ENCODE measurements at places on chromosomes 7 and 10.

- DNase-seq, result no peak
Measured at GRCh38 chr7:98779800-98780587, 89.8 kb downstream of the TMEM130 start.

- DNase-seq, result peak; percentile 81
Measured at GRCh38 chr10:133124357-133125211, 35.4 kb upstream of the KNDC1 start.

DNA sequence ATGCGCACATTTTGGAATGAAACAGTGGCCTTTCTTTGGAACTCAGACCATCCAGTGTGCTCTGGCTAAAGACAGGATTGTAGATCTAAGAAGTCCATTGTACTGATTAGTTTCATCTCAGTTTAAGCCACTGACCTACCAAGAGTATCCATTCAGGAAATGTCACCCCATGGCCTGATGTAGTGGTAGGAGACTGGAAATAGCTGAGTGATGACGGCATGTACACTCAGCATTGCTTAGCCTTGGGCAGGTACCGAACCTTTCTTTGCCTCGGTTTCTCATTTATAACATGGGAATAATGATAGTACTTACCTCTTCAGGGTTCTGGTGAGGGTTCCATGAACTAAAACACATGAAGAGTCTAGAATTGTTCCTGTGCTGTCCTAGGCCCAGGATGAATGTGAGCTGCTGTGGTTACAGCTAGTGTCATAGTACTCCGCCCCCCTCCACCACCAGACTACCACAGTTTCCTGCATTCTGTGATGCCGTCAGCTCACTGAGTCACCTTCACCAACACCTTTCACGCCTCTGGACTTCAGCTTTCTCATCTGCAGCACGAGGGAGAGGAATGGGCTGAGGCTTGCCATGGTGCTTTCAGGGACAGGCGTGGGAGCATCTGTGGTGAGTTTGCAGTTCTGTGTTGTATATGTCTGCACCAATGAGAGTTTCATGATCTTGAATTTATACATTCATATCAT is 484.0 kb upstream of the GALNT17 start:
- no peak for DNase-seq

- DNase-seq, result no peak
Measured at GRCh38 chr10:110456046-110456445, 41.7 kb upstream of the DUSP5 start.

GRCh38 chr10:13775786-13776775 is 189.3 kb downstream of the PRPF18 start:
- DNase-seq, result no peak

GRCh38 chr10:61179771-61180170 is 235.8 kb upstream of the RHOBTB1 start:
- DNase-seq, result no peak

- no peak for DNase-seq
Measured at GRCh38 chr10:69242040-69242851, 22.1 kb downstream of the HKDC1 start.

DNA sequence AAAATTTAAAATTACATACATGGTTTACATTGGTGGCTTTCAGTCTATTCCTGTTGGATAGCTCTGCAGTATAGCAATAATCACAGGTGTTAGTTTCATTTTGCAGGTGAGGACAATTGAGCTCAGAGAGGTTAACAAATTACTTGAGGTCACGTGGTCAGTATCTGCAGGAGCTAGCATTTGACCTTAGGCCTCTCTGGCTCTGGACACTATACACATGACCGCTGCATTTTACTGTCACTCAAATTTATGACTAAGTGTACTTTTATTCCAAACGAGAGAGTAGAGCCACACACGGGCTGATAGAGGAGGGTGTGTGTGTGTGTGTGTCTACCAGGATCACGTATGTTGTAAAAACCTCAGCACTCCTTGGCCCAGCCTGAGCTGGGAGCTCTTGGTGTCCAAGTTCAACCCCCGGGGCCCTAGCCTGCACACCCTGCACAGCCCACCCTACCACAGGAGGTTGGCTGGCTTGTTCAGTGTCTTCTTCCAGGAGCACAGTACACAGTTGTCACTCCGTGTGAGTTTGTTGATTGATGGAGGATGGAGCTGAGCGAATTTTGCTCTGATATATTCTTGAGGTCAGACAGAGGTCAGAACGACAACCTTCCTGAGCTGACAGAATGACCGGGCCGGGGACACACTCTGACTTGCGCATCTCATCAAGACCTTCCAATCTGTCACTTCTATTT is 272.7 kb downstream of the GFRA1 start:
- DNase-seq, result no peak

DNA sequence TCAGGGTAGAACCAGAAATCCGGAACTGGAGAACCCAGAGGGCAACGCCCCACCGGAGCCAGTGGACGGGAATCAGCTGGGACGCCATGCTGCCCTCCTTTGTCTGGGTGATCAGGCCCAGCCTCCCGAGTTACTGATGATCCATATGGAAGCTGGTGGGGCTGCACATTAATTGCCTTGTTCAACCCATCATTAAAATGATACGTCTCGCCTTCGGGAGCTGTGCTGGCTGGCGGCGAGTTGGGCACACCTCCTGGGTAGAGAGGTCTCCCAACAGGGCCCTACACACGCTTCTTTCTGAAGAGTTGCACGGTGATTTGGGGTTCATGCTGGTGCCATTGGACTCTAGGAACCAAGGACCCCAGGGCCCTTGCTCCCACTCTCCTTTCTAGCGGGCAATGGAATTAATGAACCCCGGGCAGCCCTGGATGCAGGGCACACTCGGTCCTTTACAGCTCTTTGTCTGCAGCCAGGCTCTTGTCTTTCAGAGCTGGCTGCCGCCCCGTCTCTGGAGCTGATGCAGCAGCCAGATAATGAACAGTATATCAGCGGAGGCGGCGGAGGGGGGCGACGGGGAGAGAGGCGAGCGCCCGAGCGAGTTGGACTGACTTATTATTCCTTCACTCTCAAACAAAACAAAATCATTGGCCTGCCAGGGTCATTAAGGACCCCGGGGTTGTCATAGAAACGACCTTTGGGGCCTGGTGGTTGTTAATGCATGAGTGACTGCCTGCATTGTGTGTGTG is 412.2 kb upstream of the ZMIZ1 start:
- DNase-seq, result no peak

DNA sequence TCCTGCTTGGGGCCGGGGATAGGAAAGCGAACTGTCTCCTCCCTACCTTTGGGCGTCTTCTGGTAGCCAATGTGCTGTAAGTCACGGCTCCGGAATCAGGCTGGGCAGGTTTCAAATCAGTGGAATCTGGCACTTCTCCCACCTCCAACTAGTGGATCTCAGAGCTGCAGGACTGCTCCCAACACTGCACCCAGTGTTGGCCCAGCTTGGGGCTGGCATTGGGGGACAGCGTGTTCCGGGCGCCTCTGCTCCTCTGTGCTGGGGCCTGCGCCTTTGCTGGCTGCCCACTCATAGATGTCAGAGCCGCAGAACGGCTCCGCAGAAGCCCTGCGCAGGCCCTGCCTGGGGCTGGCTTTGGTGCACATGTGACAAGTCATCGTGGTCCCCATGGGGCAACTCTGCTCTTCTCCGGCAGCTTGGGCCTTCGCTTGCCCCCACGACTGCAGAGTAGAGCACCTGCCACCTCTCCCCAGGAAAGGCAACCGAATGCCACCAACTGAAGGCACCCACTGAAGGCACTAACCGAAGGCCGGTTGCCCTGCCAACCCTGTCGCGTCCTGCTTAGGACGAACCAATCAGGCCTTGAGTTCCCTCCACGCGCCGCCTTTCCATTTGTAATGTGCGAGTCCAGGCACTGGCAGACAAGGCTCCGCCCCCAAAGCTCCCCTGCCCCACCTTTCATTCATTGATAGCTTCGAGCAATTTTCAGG is 85.5 kb upstream of the ABI1 start:
- no peak for DNase-seq

GRCh38 chr10:129120441-129120840 is 346.6 kb upstream of the MGMT start:
- no peak for DNase-seq

- no peak for DNase-seq
Measured at GRCh38 chr7:44912775-44913347, 27.5 kb upstream of the PURB start.

- DNase-seq, result no peak
Measured at GRCh38 chr10:112960151-112960681, 10.2 kb downstream of the TCF7L2 start.

DNA sequence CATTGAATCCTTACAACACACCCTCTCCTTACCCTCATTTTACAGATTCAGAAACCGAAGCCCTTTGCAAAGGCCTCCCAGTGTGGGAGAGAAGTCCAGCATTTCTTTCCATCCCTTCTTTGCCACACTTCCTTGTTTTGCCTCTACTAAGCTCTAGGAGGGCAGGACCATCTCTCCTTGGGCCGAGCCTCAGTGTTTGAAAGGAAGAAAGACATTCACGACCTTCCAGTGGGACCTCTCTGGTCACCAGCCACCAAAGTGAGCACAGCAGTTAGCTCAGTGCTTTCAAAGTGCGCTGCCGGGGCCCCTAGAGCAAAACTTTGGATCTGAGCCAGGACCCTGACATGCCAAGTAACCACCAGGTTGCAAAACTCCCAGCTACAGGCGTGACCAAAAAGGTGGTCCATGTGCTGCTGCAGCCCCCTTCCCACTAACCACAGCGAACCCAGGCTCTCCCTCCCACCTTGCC is 12.4 kb downstream of the CTBP2 start:
- no peak for DNase-seq

DNA sequence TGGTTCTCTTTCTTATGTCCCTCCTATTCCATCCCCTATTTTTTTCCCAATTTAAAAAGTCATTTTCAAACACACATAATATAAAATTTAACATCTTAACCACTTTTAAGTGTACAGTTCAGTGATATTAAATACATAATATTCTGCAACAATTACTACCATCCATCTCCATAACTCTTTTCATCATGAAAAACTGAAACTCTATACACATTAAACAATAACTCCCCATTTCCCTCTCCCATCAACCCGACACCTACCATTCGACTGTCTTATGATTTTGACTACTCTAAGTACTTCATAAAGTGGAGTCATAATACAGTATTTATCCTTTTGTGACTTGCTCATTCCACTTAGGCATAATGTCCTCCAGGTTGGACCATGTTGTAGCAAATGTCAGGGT is 2.6 kb downstream of the KIF11 start:
- DNase-seq, result no peak

DNA sequence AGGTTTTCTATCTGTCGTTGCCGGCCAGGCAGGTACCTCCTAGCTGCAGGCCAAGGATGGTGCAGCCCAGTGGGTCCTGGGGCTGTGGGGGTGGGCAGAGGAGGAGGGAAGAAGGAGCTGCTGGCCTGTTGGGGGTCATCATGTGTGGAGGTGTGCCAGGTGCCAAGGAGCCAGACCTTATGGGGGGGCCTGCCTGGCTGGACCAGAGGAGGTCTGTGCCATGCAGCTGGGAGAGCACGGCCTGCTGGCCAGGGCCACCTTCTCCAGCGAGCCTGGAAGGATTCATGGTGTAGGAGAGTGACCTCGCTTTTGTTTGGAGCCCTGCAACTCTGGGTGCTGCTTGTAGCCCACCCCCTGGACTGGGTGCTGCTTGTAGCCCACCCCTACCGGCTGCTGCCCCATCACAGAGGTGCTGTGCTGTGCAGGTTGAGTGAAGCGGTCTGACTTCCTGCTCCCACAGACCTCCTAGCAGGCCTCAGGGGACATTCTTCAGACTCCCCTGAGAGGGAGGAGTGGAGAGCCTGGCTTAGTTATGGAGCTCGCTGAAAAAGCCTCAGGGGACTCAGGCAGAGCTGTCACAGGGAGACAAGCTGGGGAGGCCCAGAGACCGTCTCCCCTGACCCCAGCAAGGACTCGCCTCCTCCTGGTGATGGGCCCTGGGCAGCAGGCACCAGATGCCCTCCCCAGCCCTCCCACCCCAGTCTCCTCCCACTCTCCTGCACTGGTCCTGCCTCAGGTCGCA is 67.7 kb upstream of the AQP1 start:
- no peak for DNase-seq

GRCh38 chr7:36303202-36304098 is 86.2 kb upstream of the ANLN start:
- peak; percentile 42 for DNase-seq

GRCh38 chr10:24502006-24502405 is 221.7 kb downstream of the ARHGAP21 start:
- DNase-seq, result no peak

DNA sequence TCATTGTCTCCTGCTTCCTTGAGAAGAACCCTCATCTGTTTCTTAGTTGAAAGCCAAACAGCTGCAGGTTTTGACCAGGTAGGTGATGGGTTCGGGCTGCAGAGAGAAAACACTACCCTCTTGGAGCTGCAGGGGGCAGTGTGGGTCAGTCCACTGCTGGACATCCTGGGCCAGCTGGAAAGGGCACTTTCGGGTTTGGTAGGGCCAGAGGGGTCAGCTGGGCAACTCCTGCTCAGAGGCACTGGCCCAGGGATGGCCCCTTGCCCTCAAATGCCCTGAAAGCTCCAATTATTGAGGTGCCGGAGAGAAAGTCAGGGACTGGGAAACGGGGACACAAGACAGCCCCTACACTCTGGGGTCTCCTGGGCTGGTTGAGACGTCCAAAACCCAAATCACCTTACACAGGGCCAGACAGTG is 90.7 kb downstream of the MKI67 start:
- DNase-seq, result peak; percentile 55

DNA sequence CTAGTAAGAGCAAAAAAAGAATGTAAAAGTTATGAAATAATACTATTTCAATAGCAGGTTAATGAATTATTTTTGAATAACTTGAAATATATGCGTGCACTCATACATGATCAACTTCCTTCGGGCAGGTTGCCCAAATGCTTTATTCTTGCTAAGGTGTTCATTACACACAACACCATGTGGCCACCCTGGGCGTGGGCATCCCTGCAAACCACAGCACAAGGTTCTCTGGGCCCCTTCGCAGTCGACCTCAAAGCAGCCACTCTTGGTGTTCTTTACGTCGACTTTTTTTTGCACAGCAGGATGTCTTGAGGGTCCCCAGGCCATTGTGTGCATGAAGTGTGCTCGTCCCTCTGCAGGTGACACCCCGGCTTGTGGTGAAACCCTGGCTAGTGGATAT is 300.7 kb upstream of the PITRM1 start:
- DNase-seq, result no peak

GRCh38 chr7:47914717-47915615 is 33.3 kb downstream of the PKD1L1 start:
- DNase-seq, result no peak

GRCh38 chr7:113307147-113307546 is 188.8 kb upstream of the SMIM30 start:
- DNase-seq, result no peak

- DNase-seq, result no peak
Measured at GRCh38 chr7:98368716-98369115, 32.2 kb downstream of the BAIAP2L1 start.

DNA sequence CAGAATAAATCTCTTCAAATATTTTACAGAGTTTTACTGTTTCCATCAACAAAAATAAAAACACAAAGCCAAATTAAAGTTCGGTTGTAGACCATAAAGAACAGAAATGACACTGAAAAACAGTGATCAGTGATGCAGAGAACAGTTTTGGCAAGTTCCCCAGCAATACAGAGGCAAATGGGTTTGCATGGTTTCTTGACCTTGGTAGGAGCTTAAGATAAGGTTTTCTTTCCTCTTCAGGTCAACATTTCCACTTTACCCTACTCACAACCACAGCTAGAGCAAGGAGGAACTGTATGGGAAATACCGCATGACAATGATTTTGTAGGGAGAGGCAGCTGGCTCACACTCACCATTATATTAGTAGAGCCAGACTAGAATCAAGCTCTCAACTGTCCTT is 199.5 kb downstream of the SH2D4B start:
- no peak for DNase-seq
